ENCODE measurements at places on chromosomes 2 and 18.

GRCh38 chr2:95041060-95041823, 15.7 kb downstream of the MAL start:
- DNase-seq = no peak

- no peak for DNase-seq
Observed at GRCh38 chr2:219789476-219789875, 162.0 kb downstream of the SLC4A3 start.

GRCh38 chr18:46754188-46754587, 2.7 kb downstream of the ST8SIA5 start:
- peak; percentile 9 for DNase-seq

DNA sequence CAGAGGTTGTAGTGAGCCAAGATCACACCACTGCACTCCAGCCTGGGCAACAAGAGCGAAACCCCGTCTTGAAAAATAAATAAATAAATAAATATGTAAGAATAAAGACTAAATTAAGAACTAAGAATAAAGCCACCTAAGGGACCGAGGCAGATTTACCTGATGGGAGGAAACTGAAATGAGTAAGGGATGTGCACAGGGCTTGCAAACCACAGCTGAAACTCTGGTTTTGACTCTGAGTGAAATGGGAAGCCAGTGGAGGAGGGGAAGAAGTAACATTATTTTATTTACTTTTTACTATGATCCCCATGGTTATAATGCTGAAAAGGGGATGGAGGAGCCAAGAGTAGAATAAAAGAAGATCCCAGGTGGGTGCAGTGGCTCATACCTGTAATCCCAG, 107.3 kb downstream of the CABYR start:
- no peak for DNase-seq

GRCh38 chr2:95296880-95297487, at the start of gene KCNIP3:
KCNIP3 (plus strand) TSS chr2:95297347; CDS start chr2:95297439, 92 bp downstream.
- DNase-seq = no peak

DNA sequence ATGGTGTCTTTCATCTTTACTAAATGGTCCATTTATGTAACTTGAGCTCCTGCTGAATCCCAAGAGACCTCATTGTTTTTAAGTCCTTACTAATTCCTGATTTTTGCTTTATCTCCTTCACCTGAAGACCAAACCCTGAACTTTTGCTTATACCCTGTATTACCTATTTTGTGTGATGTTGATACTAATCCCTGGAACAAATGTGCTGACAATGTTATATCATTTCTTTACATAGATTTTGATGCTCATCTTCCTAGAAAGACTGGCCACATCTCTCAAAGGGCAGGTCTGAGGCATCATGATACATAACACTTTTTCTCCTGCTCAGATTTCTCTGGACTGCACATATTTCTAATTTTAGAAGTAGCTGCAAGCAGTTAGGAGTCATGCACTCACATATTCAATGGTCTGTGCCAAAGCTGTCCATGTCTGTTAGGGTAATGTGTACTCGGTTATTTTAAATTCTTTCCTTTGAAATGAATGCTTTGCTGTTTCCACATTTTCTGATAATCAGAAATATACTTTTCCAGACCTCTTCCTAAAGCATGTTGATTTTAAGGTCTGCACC, 427.9 kb upstream of the HNRNPA3 start:
- DNase-seq = no peak
